Peyer's patch (tissue), 4 donors: ENCODE measurements at places on chromosomes 6 and 20. TPM values are rescaled to one million over a fixed set of nuclear protein-coding genes. Genes with fewer than 3 reads are reported as not detected.

The NKX2-4 gene
- total RNA-seq = not detected

The RHAG gene
- not detected for total RNA-seq

The AHCY gene
- 47.9 TPM for total RNA-seq

The FUT9 gene
- not detected for total RNA-seq

The TP53TG5 gene
- not detected for total RNA-seq

The IPCEF1 gene
- total RNA-seq = 2.1 TPM

The CTAGE9 gene
- not detected for total RNA-seq

The HDGFL1 gene
- not detected for total RNA-seq

The TRERF1 gene
- 28.1 TPM for total RNA-seq

The OXT gene
- not detected for total RNA-seq

The CST5 gene
- not detected for total RNA-seq

The NOX3 gene
- total RNA-seq = not detected

The SLC22A7 gene
- total RNA-seq = not detected

The TMC2 gene
- total RNA-seq = not detected

The FOXS1 gene
- not detected for total RNA-seq

The MYB gene
- total RNA-seq = 14.2 TPM
